Breast epithelium (tissue), 4 donors: ENCODE measurements at places on chromosomes 1 and 21. TPM values are rescaled to one million over a fixed set of nuclear protein-coding genes. Genes with fewer than 3 reads are reported as not detected.

DNA sequence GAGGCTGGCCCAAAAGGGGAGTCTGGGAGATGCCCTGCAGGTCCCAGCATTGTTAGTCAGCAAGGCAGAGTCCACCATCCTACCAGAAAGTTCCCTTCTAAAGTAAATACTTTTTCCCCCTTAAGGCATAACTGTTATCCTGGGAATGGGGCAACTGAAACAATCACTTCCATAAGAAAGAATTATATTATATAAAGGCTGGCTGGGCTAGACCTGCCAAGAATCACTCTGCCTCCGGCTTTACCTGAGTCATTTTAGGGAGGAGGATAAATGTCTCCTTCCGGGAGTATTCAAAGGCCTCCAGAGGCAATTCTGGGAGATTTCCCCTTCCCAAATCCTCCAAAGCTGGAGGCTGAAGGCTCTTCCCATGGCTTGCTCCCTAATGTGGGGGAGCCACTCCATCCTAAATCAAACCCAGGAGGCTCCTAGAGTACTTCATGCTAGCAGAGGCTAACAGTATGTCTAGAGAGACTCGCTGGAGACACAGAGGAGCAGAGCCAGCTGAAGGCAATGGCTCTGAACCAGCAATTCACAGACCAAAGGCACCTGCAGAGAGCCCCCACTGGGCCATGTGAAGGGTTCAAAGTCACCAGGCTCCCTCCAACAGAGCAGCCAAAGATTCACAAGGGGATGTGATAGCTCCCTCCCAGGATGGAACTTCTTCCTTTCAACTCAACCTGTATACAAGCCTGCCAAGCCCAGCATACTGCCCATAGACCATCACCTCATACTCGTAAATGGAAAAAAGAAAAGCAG, 116.0 kb downstream of the ASTN1 start:
- no peak for DNase-seq

DNA sequence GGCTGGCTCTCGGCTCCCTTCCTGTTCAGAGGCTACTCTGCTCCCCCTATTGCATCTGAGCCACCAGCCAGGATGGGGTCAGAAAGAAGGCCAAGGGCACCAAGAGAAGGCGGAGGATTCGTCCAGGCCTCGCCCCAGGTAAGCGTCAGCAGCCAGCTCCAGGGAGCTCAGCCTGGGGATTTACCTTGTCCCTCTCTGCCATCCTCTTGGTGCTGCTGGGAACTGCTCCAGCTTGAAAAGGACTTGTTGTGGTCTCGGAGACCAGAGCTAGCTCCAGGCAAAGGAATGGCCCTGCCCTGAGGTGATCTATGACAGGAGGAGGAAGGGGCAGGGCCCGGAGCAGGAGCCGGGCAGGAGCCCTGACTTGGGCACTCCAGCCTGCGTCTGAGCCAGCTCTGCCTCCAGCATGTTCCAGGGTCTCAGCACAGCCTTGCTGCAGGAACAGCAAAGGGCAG, 113.7 kb upstream of the IFFO2 start:
- peak; percentile 26 for DNase-seq

GRCh38 chr1:60583696-60584095, 498.7 kb upstream of the NFIA start:
- no peak for DNase-seq

- no peak for DNase-seq
Measured at GRCh38 chr1:196372896-196373536, 235.2 kb downstream of the KCNT2 start.

- DNase-seq: no peak
Measured at GRCh38 chr1:188295157-188295556, 1466.4 kb downstream of the PLA2G4A start.

DNA sequence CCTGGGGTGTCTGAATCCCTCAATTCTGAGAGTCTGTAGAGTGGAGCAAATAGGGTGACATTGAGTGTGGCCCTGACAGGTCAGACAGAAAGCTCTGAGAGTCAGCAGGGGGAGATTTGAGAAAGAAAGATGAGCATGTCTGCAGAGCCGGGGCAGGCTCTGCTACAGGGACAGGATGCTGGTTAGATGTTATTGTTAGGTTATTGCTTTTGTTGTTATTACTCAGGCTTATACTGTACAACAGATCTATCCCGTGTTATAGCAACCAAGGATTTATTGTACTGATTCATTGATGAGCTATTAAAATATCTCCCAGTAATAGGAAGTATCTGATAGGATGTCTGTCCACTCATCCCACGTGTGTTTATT, 59.5 kb downstream of the NFASC start:
- no peak for DNase-seq

DNA sequence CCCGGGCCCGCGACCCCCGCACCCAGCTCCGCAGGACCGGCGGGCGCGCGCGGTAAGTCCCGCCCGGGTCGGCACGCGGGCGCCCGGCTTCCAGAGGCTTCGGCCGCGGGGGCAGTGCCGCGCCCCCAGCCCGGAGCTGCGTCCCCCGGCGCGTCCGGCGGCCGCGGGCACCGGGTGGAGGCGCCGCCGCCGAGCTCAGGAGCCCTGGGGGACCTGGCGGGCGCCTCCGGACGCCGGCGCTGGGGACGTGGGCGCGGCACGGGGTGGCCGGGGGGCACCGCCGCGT, 227 bp downstream of the NBL1 start:
- DNase-seq: no peak

GRCh38 chr1:201172999-201173610, 17.5 kb upstream of the IGFN1 start:
- no peak for DNase-seq

The SVBP gene
- 25.9 TPM for total RNA-seq

DNA sequence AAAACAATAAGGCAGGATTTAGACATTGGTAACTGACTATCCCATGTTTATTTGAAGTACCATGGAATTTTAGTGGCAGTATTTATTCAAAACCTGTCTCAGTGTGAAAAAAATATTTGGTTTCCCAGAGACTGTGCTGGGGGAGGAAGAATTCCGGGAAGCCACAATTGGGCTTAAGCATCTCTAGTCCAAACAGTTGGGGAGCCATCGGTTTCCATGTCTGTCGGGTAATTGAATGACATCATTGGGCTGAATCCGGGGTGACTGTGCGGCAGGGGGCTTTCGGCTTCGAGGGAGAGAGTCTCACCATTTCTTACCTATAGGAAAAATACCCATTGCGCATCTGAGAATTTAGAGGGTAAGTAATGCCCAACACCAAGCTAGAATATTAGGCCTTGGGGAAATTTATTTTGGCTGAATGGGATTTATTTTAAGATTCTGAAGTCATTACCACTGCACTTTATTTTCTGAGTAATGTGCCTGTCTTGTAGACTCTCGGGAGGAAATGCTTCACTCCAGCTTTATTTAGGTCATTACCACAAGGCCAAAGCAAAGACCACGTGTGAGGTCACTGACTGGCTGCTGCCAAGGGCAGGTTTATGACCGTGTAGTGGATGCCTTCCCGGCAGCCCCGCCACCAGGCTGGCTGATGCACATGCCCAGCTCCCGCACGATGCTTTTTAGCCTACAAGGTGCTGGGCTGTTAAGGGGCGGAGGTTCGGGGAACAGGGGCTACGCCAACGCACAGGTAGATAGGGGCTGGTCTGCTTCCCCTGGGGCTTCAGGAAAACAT, 23.1 kb upstream of the UMODL1 start:
- no peak for DNase-seq

- DNase-seq: no peak
Measured at GRCh38 chr1:224554056-224554455, 62.1 kb upstream of the CNIH3 start.

The KRTAP13-2 gene
- total RNA-seq: not detected

- no peak for DNase-seq
Measured at GRCh38 chr21:28396421-28396820, 596.3 kb downstream of the LTN1 start.

DNA sequence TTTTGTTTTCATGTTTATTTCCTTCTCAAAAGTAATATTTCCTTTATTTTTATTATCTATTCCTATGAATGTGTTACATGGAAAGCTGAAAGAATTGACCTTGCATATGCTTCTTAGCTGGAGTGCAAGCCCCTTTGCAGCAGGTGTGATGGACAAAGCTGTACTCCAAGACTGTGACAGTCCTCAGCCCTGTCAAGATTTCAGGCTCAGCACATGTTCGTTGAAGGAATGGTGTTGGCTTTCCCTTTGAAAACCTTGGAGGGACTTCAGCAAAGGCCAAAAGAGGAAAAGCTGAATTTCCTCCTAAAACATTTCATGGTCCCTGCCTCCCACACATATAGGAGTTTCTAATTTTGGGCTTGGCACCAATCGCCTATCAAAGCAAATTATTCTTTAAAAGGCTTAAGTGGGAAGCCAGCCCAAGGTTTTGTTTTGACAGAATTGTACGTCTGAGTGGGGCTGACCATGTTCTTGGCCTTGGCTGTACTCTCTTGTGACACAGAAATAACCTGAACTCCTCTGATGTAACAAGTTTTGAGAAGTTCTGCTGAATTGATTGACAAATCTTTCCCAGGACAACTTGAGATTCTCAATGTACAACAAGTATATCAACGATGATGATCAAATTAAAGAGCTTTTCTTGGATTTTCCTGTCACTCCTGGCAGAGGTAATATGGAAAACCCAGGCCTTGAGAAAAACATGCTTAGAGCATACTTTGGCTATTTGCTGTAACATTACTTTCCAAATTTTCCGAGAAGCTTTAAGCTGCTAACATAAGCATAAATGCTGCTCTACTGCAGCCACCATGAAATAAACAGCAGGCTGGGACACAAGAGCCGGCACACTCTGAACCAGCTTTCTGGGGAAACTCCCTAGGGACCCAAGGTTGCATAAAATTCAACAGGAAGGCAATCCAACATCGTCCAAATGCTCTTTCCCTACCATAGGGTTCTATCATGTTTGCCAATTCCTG, 135.7 kb upstream of the ZNF648 start:
- no peak for DNase-seq

The FAM131C gene
- not detected for total RNA-seq

The PNRC2 gene
- total RNA-seq: 126 TPM

DNA sequence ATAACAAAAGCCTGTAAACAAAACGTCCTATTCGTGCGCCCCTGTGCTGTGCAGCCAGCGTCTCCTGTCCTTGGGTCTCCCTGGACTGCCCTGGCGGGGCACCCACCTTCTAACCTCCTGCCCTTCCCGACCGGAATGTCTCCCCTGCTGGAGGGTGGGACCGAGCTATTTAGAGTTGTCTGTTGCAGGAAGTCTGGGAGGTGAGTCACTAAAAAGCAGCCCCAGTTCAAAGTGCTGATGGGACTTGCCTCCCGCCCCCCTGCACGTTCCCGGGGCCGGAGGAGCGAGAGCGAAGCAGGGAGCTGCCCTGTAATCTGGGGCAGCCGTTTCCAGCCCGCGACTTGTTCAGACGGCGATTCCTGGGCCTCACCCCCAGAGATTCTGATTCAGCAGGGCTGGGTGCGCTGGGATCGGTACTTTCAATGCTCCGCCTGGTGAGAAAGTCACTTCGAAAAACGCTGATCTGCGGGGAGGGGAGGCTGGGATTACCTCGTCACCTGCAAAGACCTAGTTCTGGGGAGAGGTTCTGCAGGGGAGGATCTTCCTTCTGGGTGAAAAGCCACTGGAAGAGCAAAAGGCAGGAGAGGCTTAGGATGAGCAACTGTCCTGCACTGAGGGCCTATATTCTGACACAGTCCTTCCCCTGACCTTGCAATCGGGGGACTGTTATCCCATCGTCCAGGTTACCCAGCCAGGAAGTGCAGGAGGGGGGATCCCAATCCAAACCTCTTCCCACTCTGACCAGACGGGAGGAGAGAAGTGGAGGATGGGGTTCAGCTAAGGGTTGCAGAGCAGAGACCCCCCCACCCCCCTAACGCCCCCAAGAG, 1.2 kb upstream of the DHRS3 start:
- DNase-seq: no peak

- no peak for DNase-seq
Measured at GRCh38 chr1:56437959-56438358, 141.4 kb downstream of the PLPP3 start.

The ERG gene
- total RNA-seq: 12.2 TPM

- DNase-seq: no peak
Measured at GRCh38 chr1:218242171-218242570, 42.9 kb upstream of the RRP15 start.

DNA sequence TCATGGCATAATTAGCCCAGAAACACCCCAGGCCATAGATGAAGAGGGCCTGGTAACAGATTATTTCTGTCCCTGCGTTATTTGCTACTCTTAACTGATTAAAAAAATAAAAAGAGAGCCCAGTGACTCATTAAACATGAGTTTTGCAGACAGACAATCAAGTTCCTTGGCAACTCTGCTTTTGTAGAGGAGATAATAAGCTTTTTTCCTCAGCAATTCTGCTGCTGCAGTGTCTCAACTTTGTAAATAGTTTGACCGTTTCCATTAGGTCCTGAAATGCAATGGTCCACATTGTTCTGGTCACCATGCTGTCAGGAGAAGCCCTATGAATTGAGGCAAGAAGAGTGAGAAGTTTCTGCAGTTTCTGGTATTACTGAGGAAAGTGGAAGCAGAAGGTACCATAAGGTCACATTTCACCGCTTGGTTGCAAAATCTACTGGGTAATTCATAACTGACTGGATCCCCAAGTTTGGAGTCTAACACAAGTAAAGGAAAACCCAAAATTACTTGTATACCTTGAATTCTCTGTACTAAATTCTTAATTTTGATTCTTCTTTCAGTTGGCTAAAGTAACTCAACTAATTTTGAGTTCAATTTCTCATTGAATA, 139.5 kb downstream of the ZZZ3 start:
- DNase-seq: no peak

The CD1E gene
- total RNA-seq: 1.2 TPM

- no peak for DNase-seq
Measured at GRCh38 chr1:18705811-18706210, 75.2 kb downstream of the PAX7 start.
